Caudate nucleus (tissue), 63 donors: ENCODE measurements at places on chromosomes 5 and 9.
A peak's percentile ranks its signal among the peaks of the same experiment; 100 is the strongest.

DNA sequence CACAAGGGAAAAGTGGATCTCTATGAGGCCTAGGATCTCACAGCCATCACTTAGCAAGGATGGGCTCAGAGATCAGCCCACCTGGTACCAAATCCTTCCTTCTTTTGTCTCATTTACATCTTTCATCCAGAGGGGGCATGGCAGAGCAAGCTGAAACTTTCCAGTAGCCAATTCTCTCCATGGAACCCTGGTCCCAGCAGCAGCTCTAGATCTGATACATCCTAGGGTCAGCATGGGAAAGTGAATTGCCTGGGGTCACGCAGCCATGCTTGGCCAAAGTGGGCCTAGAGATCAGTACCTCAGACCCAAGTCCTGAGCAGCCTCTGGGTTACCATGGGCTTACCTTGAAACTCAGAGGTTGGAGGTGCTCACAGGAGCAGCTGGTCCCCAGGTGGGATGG is 170.5 kb downstream of the GABBR2 start:
- no peak for DNase-seq

- DNase-seq = no peak
These were observed 115.2 kb downstream of the CWC27 start for GRCh38 chr5:64883912-64884311.

- no peak for DNase-seq
These were observed 760.1 kb downstream of the MAT2B start for GRCh38 chr5:164265566-164265965.

- no peak for DNase-seq
These were observed 60.8 kb upstream of the KLF9 start for GRCh38 chr9:70475211-70475610.

DNA sequence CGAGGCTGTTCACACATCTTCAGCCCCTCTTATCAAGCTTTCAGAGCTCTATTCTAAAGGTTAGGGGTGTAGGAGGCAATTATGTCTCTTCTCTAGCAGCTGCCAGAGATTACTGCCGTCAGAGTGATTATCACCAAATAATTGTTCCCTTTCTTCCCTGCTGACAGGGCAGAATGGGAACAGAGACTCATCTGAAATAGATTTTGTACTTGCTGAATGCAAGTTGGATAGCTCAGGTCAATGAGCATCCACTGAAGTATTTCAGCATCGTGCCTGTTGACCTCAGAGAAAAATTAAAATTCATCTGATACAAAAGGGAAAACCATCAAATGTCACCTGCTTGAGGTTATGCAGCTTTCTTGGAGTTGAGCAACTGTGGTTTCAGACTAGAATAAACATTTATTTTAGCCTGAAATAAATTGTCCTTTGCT is 213.7 kb upstream of the MAP3K1 start:
- no peak for DNase-seq

GRCh38 chr5:157855404-157855994 is 3.4 kb downstream of the CLINT1 start:
- DNase-seq = peak; percentile 5

DNA sequence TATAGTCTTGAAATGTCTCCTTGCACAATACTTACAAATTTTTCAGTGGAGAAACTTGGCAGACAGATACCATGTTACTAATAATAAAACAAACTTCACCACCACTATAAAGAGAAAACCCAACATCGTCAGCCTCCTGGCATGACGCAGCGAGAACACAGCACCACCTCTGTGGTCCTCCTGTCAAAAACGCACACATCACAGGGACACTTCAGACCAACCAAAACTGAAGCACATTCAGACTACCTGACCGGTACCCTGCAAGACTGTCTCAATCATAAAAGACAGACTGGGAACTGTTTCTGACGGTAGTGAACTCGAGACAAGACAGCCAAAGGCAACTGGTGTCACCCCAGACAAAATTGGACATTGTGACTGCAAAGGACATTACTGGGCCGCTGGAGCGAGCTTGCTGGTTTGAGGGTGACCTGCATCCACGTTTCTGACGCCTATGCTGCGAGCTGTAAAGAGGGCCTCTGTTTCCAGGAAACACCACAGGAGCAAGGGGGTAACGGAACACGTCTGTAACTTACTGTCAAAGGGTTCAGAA is 34.4 kb downstream of the NSUN2 start:
- no peak for DNase-seq

- no peak for DNase-seq
These were observed 21.1 kb downstream of the PSMB7 start for GRCh38 chr9:124394167-124394566.

GRCh38 chr5:157198277-157198986 is 17.8 kb downstream of the ITK start:
- DNase-seq = no peak

- no peak for DNase-seq
These were observed 270.9 kb upstream of the ANKH start for GRCh38 chr5:15142458-15142857.

DNA sequence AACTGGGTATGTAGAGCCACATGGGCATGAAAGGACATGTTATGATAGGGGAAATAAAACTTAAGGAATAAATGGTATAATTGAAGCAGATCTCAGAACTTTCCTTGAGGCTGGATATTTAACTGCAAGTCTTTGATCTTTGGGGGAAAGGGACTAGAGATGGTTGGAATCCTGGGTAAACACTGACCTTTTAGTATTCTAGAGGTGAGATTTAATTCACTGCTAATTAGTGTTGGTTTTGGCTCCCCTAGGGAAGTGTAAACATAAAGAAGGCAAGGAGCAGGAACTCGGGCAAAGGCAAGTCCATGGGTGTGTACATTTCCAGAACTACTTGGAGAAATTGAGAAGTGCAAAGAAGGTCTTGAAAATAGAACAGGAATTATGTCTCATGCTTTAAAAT is 16.6 kb downstream of the NIM1K start:
- no peak for DNase-seq

DNA sequence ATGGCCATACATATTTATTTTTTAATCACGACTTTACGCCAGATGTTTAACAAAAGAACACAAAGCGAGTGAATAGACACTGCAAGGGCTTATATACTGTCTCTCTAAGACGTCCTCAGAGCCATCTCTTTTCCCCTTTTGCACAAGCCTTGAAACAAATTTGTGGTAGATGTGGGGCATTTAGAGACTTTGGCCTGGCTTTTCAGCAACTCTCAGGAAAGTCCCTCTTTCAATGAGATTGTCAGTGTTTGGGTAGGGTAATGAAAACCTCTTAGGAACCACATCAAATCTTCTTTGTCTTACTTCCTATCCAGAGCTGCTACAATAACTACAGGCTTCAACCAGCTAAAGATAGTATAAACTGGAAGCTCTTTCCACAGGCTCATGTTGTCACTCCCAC is 380.0 kb downstream of the ANXA1 start:
- no peak for DNase-seq
